ENCODE measurements at places on chromosomes 5 and 9.
A peak's percentile ranks its signal among the peaks of the same experiment; 100 is the strongest.

DNA sequence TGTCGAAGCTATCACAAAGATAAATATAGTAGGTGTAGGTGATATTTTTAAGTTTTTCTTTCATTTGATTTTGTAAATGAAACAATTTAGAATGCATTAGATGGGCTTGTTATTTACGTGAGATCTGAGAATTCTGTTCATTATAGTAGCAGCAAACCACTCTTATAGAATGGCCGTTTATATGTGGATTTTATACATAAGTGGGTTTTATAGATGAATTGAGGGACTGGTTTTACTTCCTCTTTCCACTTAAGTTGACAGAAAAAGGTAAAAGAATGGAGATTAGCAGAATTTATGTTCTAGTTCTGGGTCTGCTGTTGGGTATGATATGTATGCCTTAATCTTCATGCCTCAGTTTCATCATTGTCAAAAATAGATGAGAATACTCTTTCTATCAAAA lies 5.6 kb downstream of the RMI1 start:
- DNase-seq: no peak

DNA sequence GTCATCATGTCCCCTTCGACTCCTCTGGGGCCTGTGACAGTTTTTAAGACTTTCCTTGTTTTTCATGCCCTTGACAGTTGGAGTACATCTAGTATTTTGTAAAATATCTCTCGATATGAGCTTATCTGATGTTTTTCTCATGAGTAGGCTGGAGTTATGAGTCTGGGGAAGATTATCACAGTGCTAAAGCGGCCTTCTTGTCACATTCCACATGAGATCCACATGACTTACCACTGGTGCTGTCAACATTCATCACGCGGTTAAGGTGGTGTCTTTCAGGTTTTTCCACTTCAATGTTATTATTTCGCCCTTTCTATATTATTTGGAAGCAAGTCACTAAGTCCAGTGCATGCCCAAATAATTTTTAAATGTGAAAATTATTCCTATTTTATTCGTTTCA lies 17.1 kb upstream of the CAST start:
- no peak for DNase-seq

- no peak for DNase-seq
Observed at GRCh38 chr5:20028506-20028905, 40.5 kb upstream of the CDH18 start.

- no peak for DNase-seq
Observed at GRCh38 chr5:126066836-126067235, 356.4 kb upstream of the GRAMD2B start.

DNA sequence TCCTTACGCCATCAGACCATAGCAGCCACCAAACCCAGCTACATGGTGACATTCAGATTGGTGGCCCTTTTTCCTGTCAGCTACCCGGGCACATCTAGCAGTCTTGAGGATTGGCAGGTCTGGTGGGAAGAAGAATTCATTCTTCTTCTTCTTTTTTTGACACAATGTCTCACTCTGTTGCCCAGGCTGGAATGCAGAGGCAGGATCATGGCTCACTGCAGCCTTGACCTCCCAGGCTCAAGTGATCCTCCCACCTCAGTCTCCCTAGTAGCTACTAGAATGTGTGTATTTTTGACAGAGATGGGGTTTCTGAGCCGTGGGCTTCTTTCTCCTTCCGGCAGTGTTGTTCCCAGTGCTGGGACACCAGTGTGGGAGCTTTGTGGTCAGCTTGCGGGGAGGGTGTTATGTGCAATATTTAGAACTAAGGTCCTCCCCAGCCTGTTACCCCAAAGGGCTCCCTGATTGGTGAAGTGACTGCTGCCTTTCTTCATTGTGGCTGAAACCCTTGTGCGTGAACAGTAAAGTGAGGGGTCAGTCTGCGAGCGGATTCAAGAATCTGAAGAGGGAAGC lies 3.4 kb downstream of the NTMT1 start:
- DNase-seq: no peak

DNA sequence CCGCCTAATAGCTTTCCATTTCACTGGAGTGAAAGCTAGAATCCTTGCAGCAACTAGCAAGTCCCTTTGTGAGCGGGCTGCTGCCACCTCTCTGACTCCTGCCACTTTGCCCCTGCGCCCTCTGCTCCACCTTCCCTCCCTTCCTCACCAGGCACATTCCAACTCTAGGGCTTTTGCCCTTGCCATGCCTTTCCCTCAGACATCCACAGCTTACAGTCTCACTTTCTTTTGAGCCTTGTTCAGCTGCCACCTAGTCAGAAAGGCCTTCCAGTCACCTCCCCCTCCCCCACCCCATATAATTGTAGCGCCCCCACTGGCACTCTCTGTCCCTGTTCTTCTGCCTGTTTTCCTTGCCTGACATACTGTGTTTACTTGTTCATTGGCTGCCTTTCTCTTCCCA lies 31.0 kb downstream of the CYSTM1 start:
- no peak for DNase-seq

- no peak for DNase-seq
Observed at GRCh38 chr5:61837788-61838187, 468.2 kb upstream of the KIF2A start.

- DNase-seq: no peak
Observed at GRCh38 chr5:66538531-66538930, 57.7 kb upstream of the MAST4 start.

DNA sequence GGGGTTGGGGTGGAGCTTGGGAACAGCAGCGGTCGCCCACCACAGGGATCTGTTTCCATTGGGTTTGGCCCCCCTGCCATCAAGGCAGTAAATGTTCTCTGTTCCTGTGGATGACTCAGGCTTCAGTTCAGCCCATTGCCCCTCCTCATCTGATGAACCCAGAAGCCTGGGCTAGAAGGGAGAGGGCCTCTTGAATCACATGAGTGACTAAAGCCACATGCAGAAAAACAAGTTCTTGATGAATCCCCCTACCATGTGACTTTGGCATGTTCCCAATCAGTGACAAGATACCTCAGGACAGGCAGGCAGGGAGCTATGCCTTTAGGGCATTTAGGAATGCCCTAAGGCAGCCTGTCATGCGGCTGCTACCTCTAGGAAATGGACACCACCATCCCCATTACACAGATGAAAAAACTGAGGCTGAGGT lies 2.5 kb downstream of the SH3PXD2B start:
- no peak for DNase-seq

DNA sequence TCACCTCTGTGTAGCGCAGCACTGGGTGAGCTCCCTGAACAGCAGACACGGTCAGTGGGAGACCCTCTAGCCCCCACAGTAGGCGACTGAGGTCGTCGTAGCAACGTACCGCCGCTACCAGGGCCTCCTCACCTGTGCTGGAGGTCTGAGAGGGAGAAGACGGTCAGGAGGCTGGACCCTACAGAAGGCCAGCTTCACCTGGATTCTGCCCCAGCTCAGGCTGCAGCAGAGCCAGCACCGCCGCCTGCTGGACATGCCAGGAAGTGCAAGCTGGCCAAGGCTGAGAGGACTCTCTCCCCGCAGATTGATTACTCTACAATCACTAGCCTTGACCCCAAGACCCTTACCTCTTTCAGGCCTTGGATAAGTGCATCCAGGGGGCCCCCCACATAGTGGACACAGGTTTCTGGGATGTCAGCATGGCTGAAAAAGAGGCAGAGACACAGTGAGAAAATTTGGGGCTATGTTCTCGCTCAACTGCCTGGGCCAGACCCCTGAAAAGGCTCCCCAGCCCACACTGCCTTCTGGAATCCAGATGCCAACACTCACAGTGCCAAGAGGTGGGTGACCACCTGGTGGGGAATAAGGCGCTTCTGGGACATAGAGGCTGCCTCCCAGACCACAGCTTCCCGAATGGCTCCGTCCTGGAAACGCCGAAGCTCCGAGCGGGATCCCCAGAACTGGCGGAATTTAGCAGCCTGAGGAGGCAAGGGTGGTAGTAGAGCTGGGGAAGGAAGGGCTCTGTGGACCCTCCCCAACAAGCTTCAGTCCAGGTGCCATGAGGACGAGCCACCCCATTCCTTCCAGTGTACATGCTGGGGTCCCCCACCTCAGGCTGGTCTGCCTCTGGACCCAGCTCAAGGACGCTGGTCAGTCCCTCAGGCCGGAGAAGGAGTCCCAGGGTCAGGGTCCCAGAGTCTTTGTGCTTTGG lies 6.9 kb downstream of the NOL6 start:
- DNase-seq: peak; percentile 38

DNA sequence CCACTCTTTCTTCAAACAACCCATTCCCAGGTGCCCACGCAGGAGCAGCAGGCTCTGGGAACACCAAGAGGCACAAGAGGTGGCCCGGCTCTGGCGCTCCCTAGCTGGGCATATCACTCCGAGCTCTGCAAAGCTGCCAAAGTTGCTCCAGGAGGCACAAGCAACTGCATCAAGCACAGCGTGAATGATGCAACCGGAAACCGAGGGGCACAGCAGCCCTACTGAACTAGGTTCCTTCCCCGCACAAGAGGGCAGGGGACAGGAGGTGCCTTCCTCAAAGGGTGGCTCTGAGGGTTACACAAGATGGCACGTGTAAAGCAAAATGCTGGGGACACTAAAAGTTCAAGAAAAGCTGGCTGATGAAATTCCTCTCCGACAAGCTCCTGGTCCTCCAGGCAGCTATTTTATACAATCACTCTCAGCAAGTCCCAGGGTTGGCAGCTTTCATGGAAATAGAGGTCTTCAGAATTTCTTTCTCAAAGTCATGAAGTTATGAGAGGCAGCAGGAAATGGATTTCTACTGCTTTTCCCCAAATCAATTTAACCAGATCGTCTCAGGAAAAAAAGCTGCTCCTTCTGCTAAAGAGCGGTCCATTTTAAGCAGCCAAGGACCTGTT lies 22.9 kb downstream of the PSMB7 start:
- DNase-seq: no peak

DNA sequence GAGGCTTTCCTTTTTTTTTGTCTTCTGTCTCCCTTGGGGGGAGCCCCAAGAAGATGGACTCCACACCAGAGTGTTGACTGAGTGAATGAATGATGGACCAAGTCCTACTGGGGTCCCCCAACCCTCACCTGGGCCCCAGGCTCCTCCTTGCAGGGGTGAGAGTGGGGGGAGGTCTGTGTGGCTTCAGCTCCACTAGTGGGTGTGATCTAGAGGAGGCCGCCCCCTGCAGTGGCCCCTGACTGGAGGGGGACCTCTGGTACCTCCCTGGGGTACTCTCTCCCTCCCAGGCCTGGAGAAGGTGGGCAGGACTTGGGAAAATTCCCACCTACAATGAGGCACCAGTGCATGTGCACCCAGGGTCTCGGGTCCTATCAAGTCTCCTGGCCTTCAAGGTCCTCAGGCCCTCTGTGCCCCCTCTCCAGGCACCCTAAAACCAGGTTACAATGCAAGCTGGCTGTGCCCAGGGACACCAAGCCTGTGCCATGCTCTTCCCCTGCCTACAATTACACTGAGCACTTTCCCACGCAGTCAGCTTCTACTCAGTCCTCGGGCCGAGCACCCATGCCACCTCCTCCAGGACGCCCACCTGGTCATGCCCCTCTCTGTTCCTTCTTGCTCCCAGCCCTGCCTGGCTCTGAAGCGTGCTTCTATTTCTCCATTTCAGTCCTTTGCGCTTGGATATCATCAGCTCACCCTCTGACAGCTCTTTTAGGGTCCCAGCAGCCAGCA lies 117.2 kb upstream of the PHYKPL start:
- DNase-seq: no peak

- no peak for DNase-seq
Observed at GRCh38 chr5:36153726-36154125, 1.8 kb downstream of the SKP2 start.

- DNase-seq: no peak
Observed at GRCh38 chr5:149658299-149658698, 71.8 kb upstream of the PPARGC1B start.

DNA sequence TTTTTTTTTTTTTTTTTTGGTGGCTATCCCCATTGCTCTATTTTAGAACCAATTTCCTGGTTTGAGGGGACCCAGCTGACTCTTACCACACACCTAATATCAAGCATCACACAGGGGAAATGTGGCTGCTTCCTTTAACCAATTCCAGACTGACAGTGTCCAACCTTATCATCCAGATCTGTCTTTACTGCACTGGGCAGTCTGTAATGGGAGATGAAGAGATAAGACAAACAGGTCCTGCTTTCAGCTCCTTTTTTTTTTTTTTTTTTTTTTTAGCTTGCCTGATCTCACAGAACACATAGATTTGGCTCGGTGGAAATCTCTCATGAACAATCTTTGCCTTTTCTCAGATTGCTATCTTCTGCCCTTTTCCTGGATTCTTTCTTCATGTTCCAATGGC lies 198.8 kb upstream of the TYRP1 start:
- no peak for DNase-seq

- no peak for DNase-seq
Observed at GRCh38 chr9:100443781-100444768, 17.1 kb downstream of the MSANTD3 start.

GRCh38 chr9:113139225-113139829 lies 11.5 kb upstream of the SLC31A2 start:
- no peak for DNase-seq

GRCh38 chr5:149072376-149072775 lies 9.5 kb upstream of the SH3TC2 start:
- DNase-seq: no peak

All from neuronal stem cell (in vitro differentiated cells).